GM23248 (cell line): ENCODE measurements at places on chromosomes 7 and 10.
A peak's percentile ranks its signal among the peaks of the same experiment; 100 is the strongest.

- peak; percentile 90 for DNase-seq
Observed at GRCh38 chr10:108375691-108376090, 1211.2 kb upstream of the SORCS1 start.

DNA sequence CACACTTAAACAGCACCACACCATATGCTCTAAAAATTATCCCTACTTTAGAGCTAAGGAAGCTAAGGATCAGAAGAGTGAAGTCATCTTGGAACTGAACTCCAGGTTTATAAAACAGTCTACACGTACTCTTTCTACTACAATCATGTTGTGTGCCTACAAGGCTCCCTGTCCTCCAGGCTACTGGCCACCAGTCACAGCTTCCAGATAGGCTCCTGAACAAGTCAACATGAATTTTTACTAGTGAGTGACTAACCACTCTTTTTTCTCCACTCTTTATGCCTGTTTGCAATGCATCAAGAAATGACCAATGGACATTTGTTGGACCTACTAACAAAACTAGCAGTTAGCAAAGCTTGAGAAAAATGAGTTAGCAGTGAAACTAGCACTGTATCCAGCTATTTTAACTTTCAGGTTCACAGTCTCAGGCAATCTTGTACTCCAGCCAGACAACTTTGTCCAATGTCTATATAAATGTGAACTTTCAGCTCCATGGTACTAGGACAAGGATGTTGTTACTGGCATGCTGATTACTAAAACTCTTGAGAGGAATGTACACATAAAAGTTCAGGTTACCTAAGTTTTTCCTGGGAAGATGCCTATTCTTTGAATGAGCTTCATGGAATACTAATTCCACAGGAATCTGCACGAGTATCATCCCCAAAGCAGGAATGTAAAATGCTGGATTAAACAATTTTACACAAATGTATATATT, 180.0 kb downstream of the BTAF1 start:
- DNase-seq: peak; percentile 40

DNA sequence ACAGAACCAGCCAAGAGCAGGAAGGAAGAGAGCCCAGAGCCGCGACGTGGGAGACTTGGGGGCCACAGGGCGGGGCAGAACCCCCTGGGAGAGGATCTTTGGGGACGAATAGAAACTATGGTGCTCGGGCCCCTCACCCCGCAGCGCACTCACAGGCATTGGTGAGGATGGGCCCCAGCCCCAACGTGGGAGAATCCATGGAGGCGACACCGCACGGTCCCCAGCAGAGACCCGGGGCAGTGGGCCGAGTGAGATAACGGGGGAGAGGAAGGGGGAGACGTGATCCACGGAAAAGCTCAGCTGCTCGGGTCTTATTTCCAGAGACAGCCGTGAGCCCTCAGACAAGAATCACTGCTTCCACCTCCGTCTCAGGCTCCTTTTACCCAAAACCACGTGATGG, 222.4 kb downstream of the TCERG1L start:
- no peak for DNase-seq

GRCh38 chr10:130689743-130690626, 553.8 kb downstream of the GLRX3 start:
- no peak for DNase-seq

- no peak for DNase-seq
Observed at GRCh38 chr10:124010563-124011131, 82.8 kb downstream of the CHST15 start.

- DNase-seq: no peak
Observed at GRCh38 chr10:70669732-70670317, 2.5 kb upstream of the ADAMTS14 start.

DNA sequence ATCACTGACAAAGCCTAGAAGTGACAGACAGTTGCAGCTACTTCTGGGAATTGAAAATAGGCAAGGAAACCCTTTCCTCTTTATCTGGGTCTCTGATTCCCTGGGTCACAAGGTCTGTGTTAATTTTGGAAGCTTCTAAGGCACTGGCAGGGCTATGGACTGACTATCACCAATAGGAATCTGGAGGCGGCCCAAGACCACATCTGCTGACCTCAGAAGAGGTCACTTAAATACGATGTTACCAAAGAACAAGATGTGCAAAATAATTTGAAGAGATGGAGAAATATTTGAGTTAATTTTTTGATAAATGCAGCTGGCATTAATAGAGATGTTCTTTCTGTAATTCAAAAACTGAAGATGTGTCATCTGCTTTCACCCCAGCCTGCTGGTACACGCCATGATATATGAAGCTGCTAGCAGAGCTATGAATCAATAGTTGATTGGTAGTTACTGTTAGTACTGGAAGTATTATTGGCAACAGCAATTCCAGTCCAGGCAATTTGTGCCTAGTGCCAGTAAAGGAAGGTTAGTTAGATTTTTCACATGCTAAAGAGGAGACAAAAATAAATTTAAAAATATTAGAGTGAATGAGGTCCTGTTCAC, 5.5 kb upstream of the STEAP4 start:
- DNase-seq: peak; percentile 59

GRCh38 chr10:63106111-63106755, 26.9 kb upstream of the NRBF2 start:
- peak; percentile 82 for DNase-seq

GRCh38 chr10:4672201-4672600, 153.8 kb upstream of the AKR1E2 start:
- DNase-seq: no peak

DNA sequence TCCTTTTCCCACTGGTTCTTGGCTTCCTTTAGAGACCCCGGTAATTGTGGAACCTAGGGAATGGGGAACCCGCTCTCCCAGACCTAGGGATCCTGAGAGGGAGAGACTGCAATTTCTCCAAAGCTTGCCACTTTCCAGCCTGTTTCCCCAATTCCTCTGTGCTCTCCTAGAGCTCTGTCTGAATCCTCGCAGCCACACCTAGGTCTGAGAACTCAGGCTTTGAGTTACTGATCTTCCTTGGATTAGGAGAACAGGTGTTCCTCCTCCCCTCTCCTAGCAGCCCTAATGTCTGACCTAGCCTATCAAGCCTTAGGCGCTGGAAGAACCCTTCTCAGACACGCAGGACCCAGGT, 20.0 kb downstream of the WNT8B start:
- DNase-seq: no peak

DNA sequence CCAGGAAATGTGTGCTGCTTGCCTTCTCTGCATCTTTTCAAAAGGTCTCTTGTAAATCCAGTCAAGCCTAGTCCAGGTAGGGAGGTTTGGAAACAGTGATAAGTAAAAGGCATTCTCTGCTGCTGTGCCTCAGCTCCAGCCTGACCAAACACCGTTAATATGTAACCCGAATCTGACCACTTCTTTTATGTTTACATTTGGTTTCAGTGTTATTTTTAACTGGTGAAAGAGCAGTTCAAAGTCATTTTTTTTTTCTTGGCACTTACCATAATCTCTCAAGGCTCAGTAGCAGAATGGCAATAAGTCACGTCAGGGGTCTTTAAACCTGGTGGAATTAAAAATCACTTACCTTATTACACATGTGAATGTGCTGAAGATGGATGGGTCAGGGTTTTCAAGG, 216.8 kb downstream of the PTEN start:
- DNase-seq: peak; percentile 21

DNA sequence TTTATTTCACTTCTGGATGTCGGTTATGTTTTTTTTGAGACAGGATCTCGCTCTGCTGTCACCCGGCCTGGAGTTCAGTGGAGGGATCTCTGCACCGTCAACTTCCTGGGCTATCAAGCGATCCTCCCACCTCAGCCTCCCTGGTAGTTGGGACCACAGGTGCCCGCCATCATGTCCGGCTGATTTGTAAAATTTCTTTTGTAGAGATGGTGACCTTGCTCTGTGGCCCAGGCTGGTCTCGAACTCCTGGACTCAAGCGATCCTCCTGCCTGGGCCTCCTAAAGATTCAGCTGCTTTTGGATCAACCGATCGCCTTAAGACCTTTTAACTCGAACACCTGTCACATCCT, 606 bp upstream of the RABGEF1 start:
- DNase-seq: peak; percentile 32

DNA sequence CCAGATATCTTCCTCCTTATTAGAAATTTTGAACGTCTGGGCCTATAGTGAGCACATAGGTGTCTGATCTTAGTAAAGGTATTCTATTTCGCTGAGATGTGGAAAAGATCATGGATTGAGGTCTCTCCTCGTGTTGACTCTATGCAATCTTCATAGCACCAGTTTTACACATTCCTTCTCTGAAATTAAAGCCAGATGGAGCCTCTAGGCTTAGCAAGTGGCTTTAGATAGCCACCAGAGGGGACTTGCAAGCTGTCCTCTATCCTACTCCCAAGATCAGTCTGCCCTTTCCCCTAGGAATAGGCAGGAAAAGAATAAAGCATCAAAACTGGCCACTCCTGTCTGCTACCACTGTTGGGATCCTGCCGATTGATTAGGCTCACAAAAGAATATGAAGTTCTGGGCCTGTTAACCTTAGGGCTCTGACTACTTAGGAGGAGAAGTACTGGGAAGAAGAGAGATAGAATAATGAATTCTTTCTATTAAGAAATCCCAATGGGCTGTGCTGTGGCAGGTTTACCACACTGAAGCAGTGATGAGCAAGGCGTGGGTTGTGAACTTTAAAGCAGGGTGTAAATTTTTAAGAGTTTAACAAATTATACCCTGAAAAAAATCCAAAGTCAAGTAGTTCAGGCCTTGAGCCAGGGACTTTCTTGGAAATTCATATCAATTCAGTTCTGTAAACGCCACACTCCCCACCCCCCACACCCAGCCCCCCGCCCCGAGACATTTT, 2.2 kb upstream of the STRIP2 start:
- peak; percentile 10 for DNase-seq

- no peak for DNase-seq
Observed at GRCh38 chr7:1853431-1853985, 183.4 kb downstream of the ELFN1 start.

- DNase-seq: no peak
Observed at GRCh38 chr7:27324246-27324645, 81.6 kb downstream of the EVX1 start.

GRCh38 chr10:103476046-103476768, 2.8 kb downstream of the CALHM3 start:
- peak; percentile 30 for DNase-seq

DNA sequence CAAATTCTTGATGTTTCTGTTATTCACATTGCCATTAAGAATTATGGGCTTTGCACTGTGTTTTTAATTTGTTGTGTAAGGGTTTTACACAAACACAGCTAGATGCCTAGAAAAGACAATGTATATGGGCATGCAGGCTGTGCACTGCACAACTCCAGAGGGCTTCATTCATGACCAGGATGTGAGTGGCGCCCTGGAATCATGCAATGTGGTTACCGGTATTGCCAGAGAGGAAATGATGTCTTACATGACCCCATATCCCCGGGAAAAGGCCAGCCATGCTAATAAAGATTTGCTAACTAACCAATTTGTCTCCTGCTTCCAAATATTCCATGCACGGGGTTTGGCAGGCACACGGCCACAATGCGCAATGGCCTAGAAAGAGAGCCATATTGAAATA, 16.9 kb downstream of the KCNMA1 start:
- peak; percentile 10 for DNase-seq

- DNase-seq: no peak
Observed at GRCh38 chr7:34074421-34074820, 169.1 kb downstream of the BMPER start.

DNA sequence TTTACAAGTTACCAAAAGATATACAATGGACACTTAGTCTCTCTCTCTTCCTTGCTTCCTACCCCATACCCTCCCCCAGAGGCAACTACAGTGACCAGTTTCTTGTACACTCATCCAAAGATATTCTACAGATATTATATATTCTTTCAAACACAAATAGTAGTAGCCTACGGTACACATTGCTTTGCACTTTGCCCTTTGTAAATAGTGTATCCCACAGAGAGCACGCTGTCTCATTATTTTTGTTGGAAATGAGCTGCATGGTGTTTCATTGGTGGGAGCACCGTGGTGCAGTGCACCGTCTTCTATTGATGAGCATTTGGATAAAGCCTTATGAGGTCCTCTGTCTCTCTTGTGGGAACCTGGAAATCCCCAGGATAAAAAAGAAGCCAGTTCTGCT, 24.2 kb downstream of the STRA8 start:
- DNase-seq: no peak

GRCh38 chr7:80362677-80363076, 149.2 kb downstream of the GNAT3 start:
- peak; percentile 32 for DNase-seq

DNA sequence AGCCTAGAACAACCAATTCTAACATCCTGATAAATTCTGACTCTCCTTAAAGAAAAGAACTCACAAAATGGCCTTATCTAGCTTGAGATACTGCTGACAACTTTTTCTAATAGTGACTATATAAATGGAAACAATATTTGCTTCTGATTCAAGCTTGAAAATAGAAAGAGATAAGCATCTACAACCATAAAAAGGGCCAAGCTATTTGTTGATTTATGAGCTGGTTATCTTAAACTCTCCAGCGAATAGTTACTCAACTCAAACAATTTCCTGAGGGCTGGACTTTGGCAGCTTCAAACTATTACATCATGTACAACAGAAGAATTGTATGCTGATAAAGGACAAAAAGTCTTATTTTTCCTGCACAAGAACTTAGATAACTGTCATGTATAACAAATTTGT, 4.6 kb downstream of the USP54 start:
- DNase-seq: peak; percentile 82

DNA sequence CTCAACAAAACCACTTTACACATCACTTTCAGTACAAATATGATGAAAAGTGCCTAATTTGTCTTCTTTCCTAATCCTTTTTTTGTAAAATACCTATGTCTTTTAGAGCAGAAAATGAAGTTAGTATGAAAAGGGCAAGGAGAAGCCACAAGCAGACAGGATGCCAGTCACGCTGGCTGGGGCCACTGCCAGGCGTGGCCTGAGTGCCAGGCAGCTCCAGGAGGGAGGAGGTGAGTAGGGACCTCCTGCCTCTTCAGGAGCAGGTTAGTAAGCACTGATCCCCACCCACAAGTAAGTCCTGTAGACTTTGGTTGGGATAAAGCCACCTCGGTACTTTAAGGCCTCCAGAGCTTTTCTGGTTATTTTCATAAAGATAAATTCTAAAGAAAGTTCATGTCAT, 432.0 kb downstream of the GRID1 start:
- no peak for DNase-seq

DNA sequence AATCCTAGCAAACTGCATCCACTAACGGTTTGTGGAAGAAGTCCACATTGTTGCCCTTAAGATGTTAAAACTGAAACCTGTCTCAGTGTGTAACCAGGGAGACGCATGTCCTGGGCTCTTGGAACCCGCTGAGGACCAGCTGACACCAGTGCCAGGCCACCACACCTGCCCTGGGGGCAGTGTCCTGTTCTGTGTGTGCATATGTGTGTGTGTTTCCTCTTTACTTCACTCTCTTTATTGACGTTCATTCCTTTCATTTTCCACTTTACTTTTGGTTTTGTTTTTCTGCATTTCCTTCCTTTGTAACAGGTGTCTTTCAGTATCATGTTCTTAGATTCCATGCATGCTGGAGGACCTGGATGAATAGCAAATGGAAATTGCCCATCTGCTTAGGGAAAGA, 83.8 kb downstream of the TEX36 start:
- no peak for DNase-seq

DNA sequence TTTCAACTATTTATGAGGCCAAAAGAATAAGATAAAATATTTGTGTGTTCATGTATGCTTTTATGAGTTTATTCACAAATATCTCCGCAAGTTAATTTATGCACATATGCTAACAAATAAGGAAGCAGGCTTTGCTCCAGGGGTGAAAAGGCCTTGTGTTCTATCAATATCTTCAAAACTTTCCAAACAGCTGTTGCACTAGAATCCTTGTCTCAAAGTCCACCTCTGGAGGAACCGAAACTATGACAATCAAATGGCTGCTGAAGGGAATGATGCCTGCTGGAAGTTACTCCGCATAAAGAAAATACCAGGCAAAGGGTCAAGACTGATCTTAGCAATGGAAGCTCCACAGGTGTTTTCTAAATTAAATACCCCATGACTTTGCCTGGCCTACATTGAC, 145.0 kb upstream of the GHITM start:
- no peak for DNase-seq
